Frontal cortex (tissue), 4 donors: ENCODE measurements at places on chromosomes 2 and 18. TPM values are rescaled to one million over a fixed set of nuclear protein-coding genes. Genes with fewer than 3 reads are reported as not detected.

The RND3 gene
- 251 TPM for total RNA-seq

The NDC80 gene
- 4.5 TPM for total RNA-seq

The PER2 gene
- 5.3 TPM for total RNA-seq

The QPCT gene
- total RNA-seq = 22.0 TPM

The CNDP1 gene
- total RNA-seq = under 0.01 TPM

The CHAC2 gene
- total RNA-seq = 6.5 TPM

The HOXD1 gene
- total RNA-seq = not detected

The MEIS1 gene
- total RNA-seq = 39.5 TPM

The HMSD gene
- total RNA-seq = not detected

The APOB gene
- total RNA-seq = 0.41 TPM

The GPR39 gene
- 2.9 TPM for total RNA-seq

The ZAP70 gene
- 0.82 TPM for total RNA-seq

The CENPA gene
- 1.2 TPM for total RNA-seq

The ALS2 gene
- 57.5 TPM for total RNA-seq

The HOXD9 gene
- not detected for total RNA-seq

The PLEKHH2 gene
- 7.3 TPM for total RNA-seq

The LOXHD1 gene
- 0.41 TPM for total RNA-seq

The DYNAP gene
- total RNA-seq = not detected

The NYAP2 gene
- 14.3 TPM for total RNA-seq

The REG3A gene
- total RNA-seq = not detected

The NAT8 gene
- total RNA-seq = not detected

The VIT gene
- total RNA-seq = 0.41 TPM

The GPN1 gene
- 31.4 TPM for total RNA-seq

The AQP12B gene
- not detected for total RNA-seq

The BMP10 gene
- not detected for total RNA-seq

The SCN7A gene
- 1.6 TPM for total RNA-seq

The TCF7L1 gene
- 0.41 TPM for total RNA-seq

The ZSWIM2 gene
- total RNA-seq = 0.41 TPM

The MOGAT1 gene
- total RNA-seq = not detected

The MSH2 gene
- total RNA-seq = 89.7 TPM

The SLC1A4 gene
- 55.0 TPM for total RNA-seq

The RBKS gene
- 3.7 TPM for total RNA-seq

The CAPN14 gene
- total RNA-seq = 0.82 TPM

The KCNG2 gene
- under 0.01 TPM for total RNA-seq

The CYS1 gene
- 0.82 TPM for total RNA-seq

The G6PC2 gene
- not detected for total RNA-seq

The DYSF gene
- total RNA-seq = 0.82 TPM

The CTLA4 gene
- total RNA-seq = not detected

The ANKRD44 gene
- 101 TPM for total RNA-seq

The CHN1 gene
- total RNA-seq = 57.1 TPM

The SESTD1 gene
- total RNA-seq = 70.9 TPM

The GATA6 gene
- under 0.01 TPM for total RNA-seq

The ITGA6 gene
- total RNA-seq = 26.5 TPM

The GREB1L gene
- 1.6 TPM for total RNA-seq

The CYTIP gene
- total RNA-seq = 2.9 TPM

The CROCC2 gene
- total RNA-seq = not detected

The EVA1A gene
- 0.41 TPM for total RNA-seq
